ENCODE measurements at places on chromosomes 7 and 10.

DNA sequence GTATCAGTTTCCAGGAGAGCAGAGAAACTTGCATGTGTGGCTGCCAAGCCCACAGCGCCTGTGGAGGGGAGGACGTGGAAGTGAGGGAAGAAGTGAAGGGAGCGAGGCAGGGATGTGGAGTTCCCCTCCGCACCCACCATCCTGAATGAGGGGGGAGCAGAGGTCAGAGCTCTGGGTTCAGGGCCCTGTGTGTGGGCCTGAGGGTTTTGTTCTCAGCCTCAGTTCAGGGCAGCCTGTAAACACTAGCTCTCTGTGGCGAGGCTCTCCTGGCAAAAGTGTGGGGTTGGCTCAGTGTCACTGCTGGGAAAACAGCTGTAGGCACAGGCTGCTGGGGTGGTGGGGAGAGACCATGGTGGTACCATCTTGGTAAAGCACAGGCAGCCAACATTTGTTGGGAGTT, 108.4 kb downstream of the C10orf105 start:
- no peak overlapping the region for H3K27ac ChIP-seq
- H3K4me3 ChIP-seq = no peak overlapping the region
- no peaks in the 10 kb centered on the region for H3K4me1 ChIP-seq
- no peaks in the 10 kb centered on the region for H3K36me3 ChIP-seq
- H3K27me3 ChIP-seq = no peaks in the 10 kb centered on the region

GRCh38 chr10:112536663-112537062, 89.6 kb downstream of the VTI1A start:
- H3K27me3 ChIP-seq = no peaks in the 10 kb centered on the region
- no peak for DNase-seq
- no peaks in the 10 kb centered on the region for H3K36me3 ChIP-seq

GRCh38 chr10:101030496-101031127, 317 bp downstream of the PDZD7 start:
- H3K27me3 ChIP-seq = no peaks in the 10 kb centered on the region
- H3K27ac ChIP-seq = peak overlapping the region; percentile 94
- no peak for DNase-seq
- H3K36me3 ChIP-seq = no peaks in the 10 kb centered on the region

DNA sequence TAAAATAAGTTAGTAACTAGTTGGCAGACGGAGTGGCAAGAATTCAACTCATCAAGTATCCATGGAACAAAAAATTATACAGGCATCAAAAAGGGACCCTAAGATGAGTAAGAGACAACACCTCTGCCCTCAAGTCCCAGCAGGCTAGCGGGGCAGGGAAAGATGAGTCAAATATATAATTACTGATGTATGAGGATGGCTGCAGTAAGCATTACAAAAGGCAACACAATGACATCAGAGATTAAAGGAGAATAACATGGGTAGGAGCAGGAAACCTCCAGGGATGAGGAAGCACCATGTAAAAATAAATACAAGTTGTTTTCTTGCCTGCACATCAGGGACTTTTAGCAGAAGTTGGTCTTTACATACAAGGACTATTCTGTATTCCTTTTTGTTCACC, 49.4 kb downstream of the SCRN1 start:
- no peaks in the 10 kb centered on the region for H3K36me3 ChIP-seq
- no peaks in the 10 kb centered on the region for H3K4me1 ChIP-seq
- no peak overlapping the region for H3K27ac ChIP-seq
- DNase-seq = no peak

DNA sequence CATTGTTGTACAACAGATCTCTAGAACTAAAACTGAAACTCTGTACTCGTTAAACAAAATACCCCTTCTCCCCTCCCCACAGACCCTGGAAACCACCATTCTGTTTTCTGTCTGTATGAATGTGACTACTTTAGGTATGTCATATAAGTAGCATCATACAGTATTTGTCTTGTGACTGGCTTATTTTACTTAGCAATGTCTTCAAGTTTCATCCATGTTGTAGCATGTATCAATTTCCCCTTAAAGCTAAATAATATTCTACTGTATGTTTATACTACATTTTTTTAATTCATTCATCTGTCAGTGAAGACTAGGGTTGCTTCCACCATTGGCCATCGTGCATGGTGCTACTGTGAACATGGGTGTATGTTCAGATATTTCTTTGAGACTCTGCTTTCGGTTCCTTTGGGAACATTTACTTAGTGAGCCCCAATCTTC, 71.2 kb upstream of the RPA3 start:
- no peaks in the 10 kb centered on the region for H3K36me3 ChIP-seq
- no peaks in the 10 kb centered on the region for H3K4me1 ChIP-seq
- no peak overlapping the region for H3K4me3 ChIP-seq
- no peak for DNase-seq

DNA sequence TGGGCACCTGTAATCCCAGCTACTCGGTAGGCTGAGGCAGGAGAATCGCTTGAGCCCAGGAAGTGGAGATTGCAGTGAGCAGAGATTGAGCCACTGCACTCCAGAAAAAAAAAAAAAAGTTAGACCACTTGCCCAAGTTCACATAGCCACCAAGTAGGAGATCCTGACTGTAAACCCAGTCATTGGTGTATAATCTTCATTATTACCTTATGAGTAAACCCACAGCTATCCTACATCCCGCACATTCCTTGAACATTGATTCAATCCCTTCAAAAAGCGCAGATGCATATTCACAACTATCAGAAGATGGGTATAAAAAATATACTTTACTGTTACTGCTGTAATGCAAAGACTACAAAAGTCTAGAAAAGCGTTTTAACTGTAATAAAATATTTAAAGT, 512.9 kb downstream of the SUGCT start:
- DNase-seq = no peak
- H3K4me3 ChIP-seq = no peak overlapping the region
- no peaks in the 10 kb centered on the region for H3K27me3 ChIP-seq
- no peaks in the 10 kb centered on the region for H3K4me1 ChIP-seq

- H3K27me3 ChIP-seq = no peaks in the 10 kb centered on the region
- no peaks in the 10 kb centered on the region for H3K36me3 ChIP-seq
- H3K4me3 ChIP-seq = no peak overlapping the region
- DNase-seq = no peak
- H3K27ac ChIP-seq = no peak overlapping the region
Observed at GRCh38 chr7:85021101-85021704, 165.7 kb downstream of the SEMA3D start.

DNA sequence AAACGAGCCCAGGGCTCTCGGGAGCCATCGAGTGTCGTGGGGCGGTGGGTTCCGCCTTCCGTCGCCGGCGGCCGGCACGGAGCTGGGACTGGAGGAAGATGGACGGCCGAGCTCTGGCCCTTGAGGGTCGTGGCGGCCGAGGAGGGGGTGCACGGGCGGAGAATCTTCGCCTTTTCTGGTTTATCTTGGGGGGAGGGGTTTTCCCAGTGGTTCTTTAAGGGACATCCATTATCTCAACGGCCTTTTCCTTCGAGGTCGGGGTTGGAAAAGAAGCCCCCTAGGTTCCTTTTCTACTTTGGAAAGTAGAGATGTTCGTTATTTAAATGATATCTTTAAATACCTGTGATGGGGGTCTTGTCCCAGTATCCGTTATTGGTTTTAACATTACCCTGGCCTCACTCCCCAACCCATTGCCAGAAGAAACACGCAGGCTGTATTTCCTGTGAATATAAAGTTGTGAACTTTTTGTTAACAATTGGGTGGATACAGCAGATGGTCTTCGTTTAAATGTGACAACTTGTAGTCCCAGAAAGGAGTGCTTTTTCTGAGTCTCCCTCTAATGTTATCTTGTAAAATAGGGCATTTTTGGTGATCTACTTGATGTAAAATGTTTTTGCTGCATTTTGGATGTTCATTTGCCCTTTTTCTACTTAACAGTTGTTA, 765 bp downstream of the CCAR1 start:
- H3K36me3 ChIP-seq = no peaks in the 10 kb centered on the region
- H3K4me3 ChIP-seq = peak overlapping the region; percentile 87
- peaks cover 15% of the 10 kb centered on the region for H3K4me1 ChIP-seq
- H3K27ac ChIP-seq = peak overlapping the region; percentile 93

DNA sequence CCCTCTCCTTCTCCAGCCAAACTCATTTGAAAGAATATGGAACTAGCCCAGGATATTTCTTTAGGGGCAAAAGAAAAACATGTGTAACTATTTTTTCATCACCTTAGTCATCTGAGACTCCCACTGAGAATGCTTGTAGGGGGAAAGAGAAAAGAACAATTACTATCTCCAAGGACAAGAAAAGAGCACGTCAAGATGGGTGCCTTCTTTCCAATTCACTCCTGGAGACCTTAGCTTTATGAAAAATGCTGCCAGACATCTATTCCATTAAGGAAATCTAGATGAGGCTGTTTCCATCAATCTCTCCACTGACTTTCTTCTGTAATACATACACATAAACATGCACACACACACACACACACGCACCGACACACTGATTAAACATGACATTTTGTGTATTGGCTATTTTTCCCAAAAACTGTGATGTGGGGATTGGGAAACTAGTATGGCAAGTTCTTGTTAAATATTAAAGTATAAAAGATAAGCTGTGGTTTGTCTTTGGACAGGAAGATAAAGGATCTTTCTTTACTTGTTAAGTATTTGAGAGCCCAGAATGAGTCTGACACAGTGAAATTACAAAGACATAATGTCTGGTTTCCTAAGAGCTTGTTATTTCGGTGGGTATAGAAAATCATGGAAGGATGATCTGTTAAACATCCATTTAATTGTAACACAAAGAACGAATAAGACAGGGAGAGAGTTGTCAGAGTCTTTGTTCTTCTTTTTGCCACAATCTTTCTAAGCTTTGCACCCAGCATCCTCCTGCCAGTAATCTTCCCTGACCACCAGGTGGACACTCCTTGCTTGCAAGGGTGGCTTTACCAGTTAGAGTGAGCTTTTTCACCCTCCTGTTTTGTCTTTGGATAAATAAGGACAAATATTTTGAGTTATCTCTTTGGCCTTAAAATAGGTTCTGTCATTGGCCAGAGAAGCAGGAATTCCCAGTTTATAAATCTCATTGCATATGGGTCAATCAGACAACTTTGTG, 177.3 kb upstream of the TMEM72 start:
- no peaks in the 10 kb centered on the region for H3K4me1 ChIP-seq
- H3K36me3 ChIP-seq = no peaks in the 10 kb centered on the region
- no peak for DNase-seq
- H3K4me3 ChIP-seq = no peak overlapping the region

GRCh38 chr7:44881610-44882009, 3.7 kb downstream of the PURB start:
- DNase-seq = no peak
- no peaks in the 10 kb centered on the region for H3K36me3 ChIP-seq
- H3K27ac ChIP-seq = peak overlapping the region; percentile 22

DNA sequence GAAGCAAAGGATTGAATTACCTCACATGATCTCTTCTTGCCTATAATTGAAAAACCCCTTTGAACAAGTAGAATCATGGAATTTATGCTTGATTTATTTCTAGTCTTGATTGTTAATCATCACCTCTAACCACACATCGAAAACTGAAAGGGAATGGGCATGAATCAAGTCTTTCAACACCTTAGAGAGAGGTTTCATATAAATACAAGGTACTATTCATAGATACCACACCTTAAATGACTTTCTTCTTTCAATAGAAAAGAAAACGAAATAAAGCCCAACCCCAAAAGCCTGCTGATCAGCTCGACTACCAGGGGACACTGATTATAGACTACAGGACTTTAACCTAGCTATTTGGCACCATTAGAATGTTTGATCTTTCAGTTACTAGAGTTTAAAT, 128.6 kb upstream of the PTPRZ1 start:
- DNase-seq = no peak
- no peaks in the 10 kb centered on the region for H3K36me3 ChIP-seq
- H3K4me1 ChIP-seq = no peaks in the 10 kb centered on the region

- H3K4me1 ChIP-seq = no peaks in the 10 kb centered on the region
- no peaks in the 10 kb centered on the region for H3K27me3 ChIP-seq
- DNase-seq = no peak
- no peak overlapping the region for H3K27ac ChIP-seq
- H3K36me3 ChIP-seq = no peaks in the 10 kb centered on the region
- H3K4me3 ChIP-seq = no peak overlapping the region
Observed at GRCh38 chr10:84837877-84838276, 509.5 kb downstream of the CCSER2 start.

DNA sequence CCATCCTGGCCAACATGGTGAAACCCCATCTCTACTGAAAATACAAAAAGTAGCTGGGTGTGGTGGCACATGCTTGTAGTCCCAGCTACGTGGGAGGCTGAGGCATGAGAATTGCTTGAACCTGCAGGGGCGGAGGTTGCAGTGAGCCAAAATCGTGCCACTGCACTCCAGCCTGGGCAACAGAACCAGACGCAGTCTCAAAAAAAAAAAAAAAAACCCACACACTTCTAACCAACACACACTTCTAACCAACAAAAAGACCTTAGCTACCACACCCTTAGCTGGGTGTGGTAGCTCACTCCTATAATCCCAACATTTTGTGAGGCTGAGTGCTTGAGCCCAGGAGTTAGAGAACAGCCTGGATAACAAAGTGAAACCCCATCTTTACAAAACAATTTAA, 33.9 kb upstream of the SPOCK2 start:
- no peaks in the 10 kb centered on the region for H3K27me3 ChIP-seq
- H3K36me3 ChIP-seq = no peaks in the 10 kb centered on the region
- DNase-seq = no peak
- peaks cover 12% of the 10 kb centered on the region for H3K4me1 ChIP-seq
- H3K27ac ChIP-seq = no peak overlapping the region
- H3K4me3 ChIP-seq = no peak overlapping the region

DNA sequence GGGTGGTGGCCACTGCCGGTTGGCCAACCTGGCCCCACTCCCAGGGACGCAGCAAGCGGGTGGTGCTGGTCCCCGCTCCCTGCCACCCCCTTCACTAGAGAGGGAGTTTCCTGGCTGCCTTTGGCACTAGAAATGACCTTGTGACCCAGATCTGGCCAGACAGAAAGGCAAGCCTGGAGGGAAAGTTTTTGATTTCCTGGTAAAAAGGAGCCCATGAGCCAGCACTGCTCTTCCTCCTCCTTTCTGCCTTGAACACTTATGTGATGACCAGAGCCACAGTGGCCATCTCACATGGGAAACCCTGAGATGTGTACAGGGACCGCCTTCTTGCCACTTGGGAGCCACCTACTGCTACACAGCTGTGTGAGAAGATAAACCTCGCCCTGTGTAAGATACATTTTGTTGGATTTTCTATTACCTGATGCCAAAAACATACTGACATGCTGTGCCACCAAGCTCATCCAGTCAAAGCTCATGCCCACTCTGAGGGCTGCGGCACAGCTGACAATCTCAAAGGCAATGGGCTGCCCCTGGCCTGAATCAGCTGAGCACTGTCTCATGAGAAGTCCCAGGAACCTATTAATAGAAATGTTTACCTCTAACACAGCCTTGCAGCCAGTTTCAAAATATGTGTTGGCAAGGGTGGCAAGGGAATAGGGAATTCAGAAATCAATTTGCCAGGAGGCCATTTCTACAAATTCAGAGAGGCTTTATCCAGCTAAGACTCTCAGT, 94.0 kb downstream of the CYTH3 start:
- H3K4me3 ChIP-seq = no peak overlapping the region
- no peaks in the 10 kb centered on the region for H3K36me3 ChIP-seq
- H3K27me3 ChIP-seq = no peaks in the 10 kb centered on the region
- DNase-seq = no peak
- H3K4me1 ChIP-seq = no peaks in the 10 kb centered on the region

DNA sequence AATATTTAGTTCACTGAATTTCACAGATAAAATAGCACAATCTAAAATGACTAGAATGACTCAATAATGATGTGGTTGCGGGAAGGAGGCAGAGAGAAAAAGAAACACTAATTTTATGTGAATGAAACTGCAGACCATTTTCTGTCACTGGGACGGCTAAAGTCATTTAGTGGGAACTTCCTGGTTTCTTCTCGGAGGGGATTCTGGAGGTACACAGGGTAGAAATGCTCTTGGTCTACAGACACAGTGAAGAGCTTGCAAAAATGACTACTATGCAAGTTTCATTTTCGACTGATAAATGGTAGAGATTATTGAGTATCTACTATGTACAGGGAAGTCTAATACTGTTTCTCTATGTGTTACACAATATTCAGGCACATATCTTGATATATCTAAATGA, 63.5 kb upstream of the LRRN3 start:
- peaks cover 70% of the 10 kb centered on the region for H3K4me1 ChIP-seq
- H3K27me3 ChIP-seq = no peaks in the 10 kb centered on the region
- no peak overlapping the region for H3K4me3 ChIP-seq
- no peak overlapping the region for H3K27ac ChIP-seq

Data from CD8-positive, alpha-beta memory T cell (primary cell).